Stimulated activated CD8-positive, alpha-beta memory T cell treated with anti-CD3 and anti-CD28 coated beads, Interleukin-15, amount 100 ng/mL, for 24 hours (primary cell): ENCODE measurements at places on chromosomes 4 and X.

DNA sequence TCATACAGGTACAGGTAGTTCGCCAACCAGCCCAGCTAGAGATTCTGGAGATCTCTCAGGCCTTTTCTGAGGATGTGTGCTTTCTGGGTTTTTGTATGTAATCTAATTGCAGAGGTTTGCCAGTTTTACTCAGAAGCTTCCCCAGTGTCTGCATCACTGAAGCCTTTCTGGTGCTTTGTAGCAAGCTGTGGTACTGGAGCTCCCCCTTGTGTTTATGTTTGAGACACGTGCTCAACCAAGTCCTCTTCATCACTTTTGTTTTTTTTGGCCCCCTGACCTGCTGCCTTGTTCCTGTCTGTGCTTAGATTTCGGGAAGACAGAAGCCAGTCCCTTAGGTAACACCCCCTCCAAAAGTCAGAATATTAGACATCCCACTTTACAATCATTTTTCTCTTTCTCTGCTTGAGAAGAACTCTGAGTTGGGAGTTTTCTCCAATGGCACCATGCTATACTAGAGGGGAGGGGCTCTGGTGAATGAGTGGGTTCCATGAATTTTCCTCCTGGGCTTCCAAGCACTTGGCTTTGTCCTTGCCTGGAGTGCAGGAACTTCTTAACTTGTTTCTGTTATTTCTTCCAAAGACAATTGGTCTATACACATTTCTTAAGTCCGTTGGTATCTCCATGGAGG lies 128.4 kb upstream of the TBC1D9 start:
- DNase-seq = no peak

DNA sequence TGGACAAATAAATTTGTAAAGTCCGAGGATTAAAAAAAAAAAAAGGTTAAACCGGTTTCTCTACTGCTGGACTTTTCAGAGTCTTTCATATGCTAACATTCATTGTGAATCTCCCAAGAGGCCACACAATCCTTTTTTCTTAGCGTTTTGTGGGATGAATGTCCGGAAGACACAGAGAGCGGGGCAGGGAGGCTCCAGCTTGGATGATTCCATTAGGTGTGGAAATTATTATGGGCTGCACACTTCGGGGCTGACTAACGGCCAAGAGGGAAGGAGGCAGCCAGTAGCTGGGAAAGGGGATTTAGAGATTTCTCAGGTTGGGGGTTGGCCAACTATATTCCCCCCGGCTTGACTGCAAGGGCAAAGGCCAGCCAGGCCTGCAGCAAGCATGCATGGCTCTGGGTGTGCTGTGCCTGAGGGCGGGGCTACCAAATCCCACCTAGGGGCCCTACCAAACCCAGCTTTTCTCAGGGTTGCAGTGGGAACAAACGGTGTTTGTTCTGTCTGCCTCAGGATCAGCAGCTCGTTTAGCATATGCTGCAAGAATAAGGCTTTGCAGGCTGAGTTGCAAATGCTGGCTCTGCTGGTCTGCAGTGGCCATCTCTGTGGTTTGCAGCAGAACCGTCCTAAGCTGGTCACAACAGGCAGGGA lies 28.6 kb downstream of the NYX start:
- no peak for DNase-seq

- DNase-seq = no peak
Observed at GRCh38 chr4:122890147-122890795, 32.1 kb downstream of the NUDT6 start.

- no peak for DNase-seq
Observed at GRCh38 chrX:66023385-66024091, 16.3 kb downstream of the VSIG4 start.

GRCh38 chr4:80900908-80901307 lies 129.6 kb upstream of the BMP3 start:
- DNase-seq = no peak

DNA sequence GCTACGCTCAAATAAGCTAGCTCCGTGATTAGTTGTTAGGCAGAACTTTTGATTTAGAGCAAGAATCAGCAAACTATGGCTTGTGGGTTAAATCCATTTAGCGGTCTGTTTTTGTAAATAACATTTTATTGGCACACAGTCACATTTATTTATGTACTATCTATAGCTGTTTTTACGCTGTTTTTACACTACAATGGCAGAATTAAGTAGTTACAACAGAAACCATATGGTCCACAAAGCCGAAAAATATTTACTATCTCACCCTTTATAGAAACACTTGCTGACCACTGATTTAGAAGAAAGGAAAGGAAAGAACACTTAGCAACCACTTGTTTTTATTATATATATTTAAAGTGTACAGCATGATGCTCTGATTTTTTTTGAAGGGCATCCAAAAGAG lies 41.1 kb downstream of the THOC2 start:
- no peak for DNase-seq

DNA sequence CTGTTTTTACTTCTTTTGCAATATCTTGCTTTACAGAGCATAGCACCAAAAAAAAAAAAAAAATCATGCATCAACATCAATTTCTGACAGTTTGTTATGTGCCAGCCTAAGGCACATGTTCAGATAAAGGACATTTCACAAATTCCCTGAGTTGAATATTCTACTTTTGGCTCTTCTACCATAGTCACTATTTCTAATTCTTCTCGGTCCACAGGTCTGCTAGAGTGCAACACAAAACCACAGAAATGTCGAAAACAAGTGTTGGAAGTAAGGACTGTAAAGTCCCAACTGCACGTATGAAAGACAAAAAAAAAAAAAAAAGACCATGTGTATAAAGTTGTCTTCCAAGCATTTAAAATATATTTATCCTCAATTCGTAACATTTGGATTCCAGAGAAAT lies 494.2 kb upstream of the INTU start:
- DNase-seq = no peak

GRCh38 chr4:121025540-121025939 lies 46.8 kb downstream of the NDNF start:
- DNase-seq = no peak

DNA sequence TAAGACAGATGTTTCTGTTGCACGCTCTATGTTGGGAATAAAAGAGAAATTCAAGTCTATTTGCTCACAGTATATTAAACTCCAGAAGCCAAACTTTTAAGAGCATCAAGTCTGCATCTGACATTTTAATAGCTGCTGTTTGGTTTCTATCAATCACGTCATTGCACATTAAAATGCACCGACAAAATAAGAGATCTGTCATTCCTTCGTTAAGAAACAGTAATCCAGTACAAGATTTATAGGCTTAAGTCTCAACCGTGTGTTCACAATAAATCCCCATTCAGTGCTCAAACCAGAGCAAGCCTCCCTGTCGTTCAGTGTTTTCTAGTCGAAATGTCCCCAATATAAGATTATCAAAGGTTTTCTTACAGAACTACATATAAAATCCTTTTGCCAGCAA lies 89.0 kb upstream of the BMPR1B start:
- DNase-seq = no peak

DNA sequence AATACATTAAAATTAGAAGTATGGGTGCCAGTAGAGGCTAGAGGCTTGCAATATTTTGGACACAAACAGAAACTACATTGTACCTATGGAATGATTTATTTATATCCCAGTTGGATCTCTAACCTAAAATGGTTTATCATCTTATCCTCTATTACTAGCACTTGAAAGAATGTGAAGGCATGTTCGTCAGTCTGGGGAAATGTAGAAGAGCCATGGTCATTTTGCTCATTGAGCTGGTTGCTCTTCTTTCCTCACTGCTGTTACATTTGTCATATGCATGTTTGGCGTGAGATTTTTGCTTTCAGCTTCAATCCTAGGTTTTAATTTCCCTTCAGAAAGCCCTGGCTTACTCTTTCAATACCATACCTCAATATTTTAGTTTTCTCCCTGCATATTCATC lies 82.4 kb upstream of the MYOZ2 start:
- DNase-seq = no peak

DNA sequence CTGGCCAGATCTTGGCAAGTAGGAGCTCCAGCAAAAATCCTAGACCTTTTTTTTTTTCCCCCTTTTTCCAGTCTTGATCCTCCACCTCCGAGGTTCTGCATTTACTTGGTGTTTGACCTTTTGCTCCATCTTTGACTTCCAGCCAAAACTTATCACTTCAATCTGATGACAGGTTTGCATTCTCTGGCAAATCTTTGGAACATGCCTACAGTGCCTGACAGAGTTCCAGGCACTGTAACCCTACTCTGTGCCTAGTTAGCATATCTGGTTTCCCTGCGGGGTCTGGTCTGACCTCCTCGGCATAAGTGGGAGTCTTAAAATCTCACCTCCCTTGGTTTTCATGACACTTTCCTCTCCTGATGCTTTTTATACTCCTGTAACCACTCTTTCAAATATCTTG lies 39.4 kb upstream of the NR3C2 start:
- no peak for DNase-seq

GRCh38 chrX:13094374-13094773 lies 50.0 kb upstream of the FAM9C start:
- DNase-seq = no peak

GRCh38 chr4:158741326-158742021 lies 18.3 kb upstream of the PPID start:
- DNase-seq = no peak

DNA sequence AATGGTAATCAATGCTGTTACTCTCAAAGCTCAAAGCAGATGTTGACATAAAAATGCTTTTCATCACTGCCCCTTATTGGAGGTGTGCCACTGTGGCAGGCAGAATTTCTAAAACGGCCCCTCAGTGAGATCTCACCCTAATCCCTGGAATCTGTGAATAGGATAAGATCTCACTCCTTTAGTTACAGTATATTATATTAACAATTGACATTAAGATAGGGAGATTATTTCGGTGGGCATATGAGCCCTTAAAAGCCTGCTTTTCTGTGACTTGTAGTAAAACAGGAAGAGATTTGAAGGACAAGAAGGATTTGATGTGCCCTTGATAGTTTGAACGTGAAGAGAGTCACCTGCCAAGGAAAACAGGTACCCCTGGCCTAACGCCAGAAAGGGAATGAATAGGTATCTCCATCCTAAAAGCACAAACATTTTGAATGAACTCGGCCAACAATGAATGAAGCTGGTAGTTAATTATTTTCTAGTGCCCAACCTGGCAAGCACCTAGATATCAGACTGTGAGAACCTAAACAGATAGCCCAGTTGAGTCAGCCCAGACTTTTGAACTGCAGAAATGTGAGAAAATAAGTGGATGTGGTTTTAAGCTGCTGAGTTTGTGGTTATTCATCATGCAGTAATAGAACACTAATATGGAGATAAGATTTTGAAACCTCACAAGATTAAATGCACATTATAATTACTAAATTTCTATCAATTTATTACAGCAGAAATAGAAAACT lies 881.6 kb downstream of the PCDH18 start:
- no peak for DNase-seq

DNA sequence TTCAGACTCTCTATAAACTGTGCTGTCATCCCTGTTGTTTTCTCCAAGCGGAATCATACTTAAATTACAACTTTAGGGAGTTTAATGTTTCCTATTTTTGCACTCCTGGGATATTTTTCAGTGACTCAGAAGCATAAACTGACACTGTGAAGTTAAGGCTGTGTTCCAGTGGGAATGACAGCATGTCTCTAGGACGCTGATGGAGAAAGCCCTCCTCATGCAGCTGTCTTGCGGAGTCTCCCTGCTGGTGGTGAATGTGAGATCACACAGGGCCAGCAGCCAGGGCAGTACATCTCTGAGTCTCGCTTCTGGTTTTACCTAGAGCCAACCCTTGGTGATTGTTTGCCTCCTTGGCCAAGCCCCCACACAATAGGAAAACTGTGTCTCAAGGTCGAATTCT lies 53.3 kb downstream of the NFKB1 start:
- no peak for DNase-seq

GRCh38 chr4:12689457-12689856 lies 794.7 kb downstream of the RAB28 start:
- DNase-seq = no peak

DNA sequence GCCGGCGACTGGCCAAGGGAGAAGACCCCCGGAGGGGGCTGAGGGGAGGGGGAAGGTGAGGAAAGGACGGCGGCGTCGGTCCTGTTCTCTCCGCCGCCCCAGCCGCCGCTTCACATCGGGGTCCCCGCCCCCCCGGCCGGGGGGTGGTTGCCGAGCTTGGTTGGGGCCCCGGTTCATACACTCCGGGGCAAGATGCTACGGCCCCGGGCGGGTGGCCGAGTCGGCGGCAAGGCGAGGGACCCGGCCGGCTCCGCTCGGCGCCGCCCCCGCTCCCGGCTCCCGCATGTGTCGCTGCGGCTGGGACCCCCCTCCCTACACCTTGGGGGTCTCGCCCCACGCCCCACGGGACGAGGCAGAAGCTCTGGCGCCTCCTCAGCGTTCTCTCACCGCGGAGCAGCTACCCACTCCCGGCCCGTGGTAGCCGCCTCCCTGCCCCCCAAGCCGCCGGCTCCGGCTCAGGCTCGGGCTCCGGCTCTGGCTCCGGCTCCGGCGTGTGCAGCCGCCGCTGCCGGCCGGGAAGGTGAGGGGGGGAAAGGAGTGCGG lies 461 bp downstream of the FBXW7 start:
- DNase-seq = no peak

- no peak for DNase-seq
Observed at GRCh38 chrX:49041744-49042580, 1.2 kb downstream of the TFE3 start.

GRCh38 chr4:24105327-24106038 lies 215.6 kb upstream of the PPARGC1A start:
- no peak for DNase-seq

DNA sequence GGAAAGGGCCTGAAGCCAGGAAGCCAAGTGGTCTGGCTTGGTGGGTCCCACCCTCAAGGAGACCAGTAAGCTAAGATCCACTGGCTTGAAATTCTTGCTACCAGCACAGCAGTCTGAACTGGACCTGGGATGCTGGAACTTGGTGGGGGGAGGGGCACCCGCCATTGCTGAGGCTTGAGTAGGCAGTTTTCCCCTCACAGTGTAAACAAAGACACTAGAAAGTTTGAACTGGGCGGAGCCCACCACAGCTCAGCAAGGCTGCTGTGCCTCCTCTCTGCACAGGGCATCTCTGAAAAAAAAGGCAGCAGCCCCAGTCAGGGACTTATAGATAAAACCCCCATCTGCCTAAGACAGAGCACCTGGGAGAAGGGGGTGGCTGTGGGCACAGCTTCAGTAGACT lies 63.1 kb downstream of the AFM start:
- no peak for DNase-seq

DNA sequence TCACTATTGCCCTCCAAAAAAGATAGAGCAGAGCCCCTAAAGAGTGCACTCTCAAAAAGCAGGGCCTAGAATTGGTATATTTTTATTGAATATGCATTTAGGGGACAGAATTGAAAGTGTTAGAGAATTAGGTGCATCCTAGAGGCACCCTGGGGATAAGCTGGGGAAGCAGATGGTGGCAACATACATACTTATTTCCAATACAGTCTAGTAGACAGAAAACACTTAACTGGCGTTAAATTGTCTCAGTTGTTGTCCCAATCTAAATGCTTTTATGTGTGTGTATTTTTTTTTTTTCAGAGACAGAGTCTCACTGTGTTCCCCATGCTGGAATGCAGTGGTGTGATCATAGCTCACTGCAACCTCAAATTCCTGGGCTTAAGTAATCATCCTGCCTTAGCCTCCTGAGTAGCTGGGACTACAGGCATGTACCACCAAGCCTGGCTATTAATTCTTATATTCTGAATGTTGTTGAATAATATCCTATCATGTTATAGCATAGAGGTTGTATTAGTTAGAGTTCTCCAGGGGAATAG lies 481.8 kb downstream of the GRXCR1 start:
- DNase-seq = no peak

- no peak for DNase-seq
Observed at GRCh38 chrX:69109706-69110105, 55.5 kb downstream of the PJA1 start.

- no peak for DNase-seq
Observed at GRCh38 chr4:86247320-86247719, 112.5 kb downstream of the MAPK10 start.
